ENCODE measurements at places on chromosomes 1 and 21. TPM values are rescaled to one million over a fixed set of nuclear protein-coding genes. Genes with fewer than 3 reads are reported as not detected.
A peak's percentile ranks its signal among the peaks of the same experiment; 100 is the strongest.

The GFI1 gene
- total RNA-seq = 3.8 TPM

DNA sequence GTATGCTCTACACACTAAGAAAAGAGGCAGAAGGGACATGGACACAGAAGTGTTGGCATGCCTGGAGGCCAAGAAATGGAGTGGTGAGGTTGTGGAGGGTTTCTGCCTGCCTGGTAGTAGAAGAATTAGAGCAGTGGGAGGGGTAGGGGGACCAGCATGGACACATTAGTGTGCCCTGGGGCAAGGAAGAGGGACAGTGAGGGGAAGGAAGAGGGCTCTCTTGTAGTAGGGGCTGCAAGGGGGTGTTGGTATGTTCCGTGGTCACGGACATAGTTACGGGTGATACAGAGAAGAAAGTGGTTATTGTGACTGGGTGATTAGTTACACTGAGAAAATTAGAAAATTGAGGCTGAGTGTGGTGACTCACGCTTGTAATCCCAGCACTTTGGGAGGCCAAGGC, 23.3 kb downstream of the LEMD1 start:
- no peak overlapping the region for H3K4me3 ChIP-seq
- H3K4me1 ChIP-seq = no peaks in the 10 kb centered on the region
- no peak overlapping the region for H3K27ac ChIP-seq
- no peaks in the 10 kb centered on the region for H3K27me3 ChIP-seq
- H3K36me3 ChIP-seq = no peaks in the 10 kb centered on the region
- no peak for DNase-seq

- no peak overlapping the region for H3K4me3 ChIP-seq
- H3K27me3 ChIP-seq = no peaks in the 10 kb centered on the region
- no peaks in the 10 kb centered on the region for H3K4me1 ChIP-seq
- no peaks in the 10 kb centered on the region for H3K36me3 ChIP-seq
Observed at GRCh38 chr1:182633031-182633430, 28.8 kb upstream of the RGS16 start.

DNA sequence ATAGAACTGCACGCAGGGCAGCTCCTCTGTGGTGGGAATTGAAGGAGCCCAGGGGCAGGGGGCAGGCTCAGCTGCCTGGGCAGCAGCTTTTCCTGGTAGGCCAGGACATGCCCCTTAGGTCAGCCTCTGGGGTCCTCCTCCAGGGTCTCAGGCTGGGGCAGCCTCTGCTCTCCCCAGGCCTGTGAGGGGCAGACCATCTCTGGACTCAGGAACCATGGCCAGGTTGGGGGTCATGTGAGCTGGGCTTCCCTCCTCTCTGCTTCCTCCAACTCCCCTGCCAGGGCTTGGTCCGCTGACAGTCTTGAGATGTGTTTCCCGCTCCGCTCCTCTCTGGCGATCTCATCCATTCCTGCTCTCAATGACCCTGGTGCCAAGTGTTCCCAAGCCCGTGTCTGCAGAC, 5.7 kb downstream of the C1orf210 start:
- H3K27ac ChIP-seq = peak overlapping the region; percentile 20
- H3K36me3 ChIP-seq = no peaks in the 10 kb centered on the region
- H3K4me1 ChIP-seq = peaks cover 17% of the 10 kb centered on the region
- DNase-seq = no peak

GRCh38 chr1:220685879-220686278, 4.3 kb upstream of the C1orf115 start:
- H3K27ac ChIP-seq = no peak overlapping the region
- H3K27me3 ChIP-seq = no peaks in the 10 kb centered on the region
- H3K36me3 ChIP-seq = no peaks in the 10 kb centered on the region
- DNase-seq = no peak
- H3K4me3 ChIP-seq = no peak overlapping the region

The DMRTA2 gene
- not detected for total RNA-seq

The CFAP141 gene
- not detected for total RNA-seq

DNA sequence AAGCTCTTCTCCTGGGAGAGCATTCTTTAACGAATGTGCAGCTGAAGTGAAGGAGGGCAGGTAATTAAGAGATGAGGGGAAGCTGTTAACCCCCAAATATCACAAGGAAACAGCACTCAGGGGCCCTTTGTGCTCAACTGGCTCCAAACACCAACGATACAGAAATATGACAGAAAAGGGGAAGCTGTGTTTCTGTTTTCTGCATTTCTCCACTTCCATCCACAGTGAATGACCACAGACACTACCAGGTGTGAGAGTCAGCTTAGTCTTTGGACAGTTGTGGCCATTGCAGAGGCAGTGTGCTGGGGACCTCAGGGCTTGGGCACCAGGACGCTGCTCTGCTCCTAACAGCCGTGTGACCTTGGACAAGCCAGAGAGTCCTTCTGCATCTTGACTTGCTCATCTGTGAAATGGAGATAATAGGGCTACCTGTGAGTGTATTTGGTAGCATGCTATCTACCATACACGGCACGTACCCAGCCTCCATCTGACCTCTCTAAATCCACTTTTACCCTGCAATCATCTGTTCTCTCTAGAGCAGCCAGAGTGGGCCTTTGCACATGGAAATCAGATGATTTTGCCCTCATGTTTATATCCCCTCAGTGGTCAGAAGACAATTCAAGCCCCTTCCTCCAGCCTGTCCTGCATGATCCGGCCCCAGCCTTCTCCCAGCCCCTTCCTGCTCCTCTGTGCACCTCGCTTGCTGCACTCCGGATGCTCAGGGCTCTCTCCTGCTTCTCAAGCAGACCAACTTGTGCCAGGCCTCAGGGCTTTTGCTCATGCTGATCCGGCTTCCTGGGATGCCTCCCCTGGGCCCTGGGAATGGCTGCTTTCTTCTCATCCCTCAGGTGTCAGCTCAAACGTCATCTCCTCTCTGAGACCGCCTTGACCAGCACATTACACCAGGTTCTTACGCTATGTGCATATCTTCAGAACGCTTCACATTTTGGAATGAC, 4.7 kb upstream of the TINAGL1 start:
- H3K4me1 ChIP-seq = peaks cover 3% of the 10 kb centered on the region
- H3K27ac ChIP-seq = no peak overlapping the region
- H3K36me3 ChIP-seq = no peaks in the 10 kb centered on the region
- no peak overlapping the region for H3K4me3 ChIP-seq
- DNase-seq = no peak

GRCh38 chr1:81554534-81554933, 246.2 kb upstream of the ADGRL2 start:
- no peaks in the 10 kb centered on the region for H3K36me3 ChIP-seq
- no peak overlapping the region for H3K27ac ChIP-seq
- H3K4me3 ChIP-seq = no peak overlapping the region
- DNase-seq = no peak
- no peaks in the 10 kb centered on the region for H3K27me3 ChIP-seq
- H3K4me1 ChIP-seq = no peaks in the 10 kb centered on the region

GRCh38 chr1:240310226-240310925, 218.7 kb downstream of the FMN2 start:
- DNase-seq = no peak
- H3K27ac ChIP-seq = no peak overlapping the region
- H3K4me3 ChIP-seq = no peak overlapping the region
- no peaks in the 10 kb centered on the region for H3K36me3 ChIP-seq
- H3K27me3 ChIP-seq = no peaks in the 10 kb centered on the region
- H3K4me1 ChIP-seq = no peaks in the 10 kb centered on the region

The ASH1L gene
- 68.5 TPM for total RNA-seq

The OR2L3 gene
- not detected for total RNA-seq

DNA sequence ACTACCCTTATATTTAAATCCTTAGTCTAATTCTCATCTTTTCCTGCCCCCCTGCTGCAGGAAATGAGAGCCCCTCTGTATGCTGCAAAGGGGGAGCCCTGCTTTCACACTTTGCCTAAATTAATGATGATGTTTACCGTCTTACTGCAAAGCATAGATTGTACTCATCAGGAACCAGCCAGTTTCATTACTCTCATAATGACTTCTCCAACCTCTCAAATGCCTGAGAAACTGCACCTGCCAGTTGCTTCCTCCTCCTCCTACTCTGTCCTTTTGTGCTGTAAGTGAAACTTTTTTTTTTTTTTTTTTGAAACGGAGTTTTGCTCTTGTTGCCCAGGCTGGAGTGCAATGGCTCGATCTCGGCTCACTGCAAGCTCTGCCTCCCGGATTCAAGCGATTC, 101.7 kb downstream of the ADSS2 start:
- peak; percentile 65 for DNase-seq
- H3K36me3 ChIP-seq = no peaks in the 10 kb centered on the region
- H3K4me1 ChIP-seq = peaks cover 4% of the 10 kb centered on the region
- H3K4me3 ChIP-seq = no peak overlapping the region

DNA sequence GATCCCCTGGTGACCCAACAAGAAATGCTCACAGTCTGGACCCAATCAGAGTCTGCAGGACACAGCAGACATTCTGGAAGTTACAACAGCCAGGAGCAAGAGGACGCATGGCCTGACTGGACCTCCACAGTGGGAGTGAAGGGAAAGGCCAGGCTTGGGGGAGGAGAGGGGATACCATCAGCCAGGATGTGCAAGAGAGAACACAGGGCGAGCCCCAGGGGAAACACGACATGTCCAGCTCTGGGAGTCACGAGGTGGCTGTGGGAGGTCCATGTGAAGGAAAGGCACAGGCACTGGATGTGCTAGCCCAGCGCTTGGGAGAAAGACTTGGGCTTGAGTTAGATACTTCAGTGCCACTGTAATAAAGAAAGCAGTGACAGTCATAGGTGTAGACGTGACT, 87.3 kb downstream of the HSF2BP start:
- no peak overlapping the region for H3K27ac ChIP-seq
- no peak for DNase-seq
- no peak overlapping the region for H3K4me3 ChIP-seq
- no peaks in the 10 kb centered on the region for H3K27me3 ChIP-seq

The NECTIN4 gene
- 12.8 TPM for total RNA-seq

DNA sequence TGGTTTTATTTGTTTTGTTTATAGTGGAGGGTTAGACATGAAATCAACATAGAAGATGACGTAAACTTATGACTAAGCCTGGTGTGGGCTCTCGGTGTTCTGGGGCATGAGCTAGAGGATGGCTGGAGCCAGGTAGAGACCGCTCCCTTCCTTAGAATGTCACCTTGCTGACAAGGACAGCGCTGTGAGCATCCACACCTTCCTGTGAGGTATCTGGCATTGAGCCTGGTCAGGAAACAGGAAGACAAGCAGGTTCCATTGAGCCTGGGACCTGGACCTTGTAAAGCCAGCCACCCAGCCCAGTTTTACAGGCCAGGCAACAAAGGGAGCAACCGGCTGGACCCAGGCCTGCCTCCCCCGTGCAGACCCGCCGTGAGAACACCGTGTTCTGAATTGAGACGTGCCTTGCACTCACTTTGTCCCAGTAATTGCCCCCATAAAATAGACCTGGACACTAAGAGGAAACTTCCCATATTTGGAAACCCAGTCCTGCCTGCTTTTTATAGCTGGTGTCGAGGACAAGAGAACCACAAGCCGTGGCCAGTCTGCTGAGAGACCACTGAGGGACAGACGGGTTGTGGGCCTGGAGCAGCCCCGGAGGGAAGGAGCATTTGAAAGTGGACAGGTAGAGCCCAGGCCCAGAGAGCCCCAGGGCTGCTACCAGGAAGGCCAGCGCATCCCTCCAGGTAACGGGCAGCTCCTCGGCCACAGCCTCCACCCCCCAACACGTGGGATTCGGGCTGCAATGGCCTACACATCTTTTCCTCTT, 78.0 kb downstream of the PDE9A start:
- H3K4me1 ChIP-seq = no peaks in the 10 kb centered on the region
- H3K36me3 ChIP-seq = no peaks in the 10 kb centered on the region
- H3K4me3 ChIP-seq = no peak overlapping the region
- no peak for DNase-seq
- peak overlapping the region; percentile 75 for H3K27ac ChIP-seq

Measured in kidney (tissue), 22 donors.